Caco-2 (cell line): ENCODE measurements at places on chromosomes 7 and 10. TPM values are rescaled to one million over a fixed set of nuclear protein-coding genes. Genes with fewer than 3 reads are reported as not detected.

DNA sequence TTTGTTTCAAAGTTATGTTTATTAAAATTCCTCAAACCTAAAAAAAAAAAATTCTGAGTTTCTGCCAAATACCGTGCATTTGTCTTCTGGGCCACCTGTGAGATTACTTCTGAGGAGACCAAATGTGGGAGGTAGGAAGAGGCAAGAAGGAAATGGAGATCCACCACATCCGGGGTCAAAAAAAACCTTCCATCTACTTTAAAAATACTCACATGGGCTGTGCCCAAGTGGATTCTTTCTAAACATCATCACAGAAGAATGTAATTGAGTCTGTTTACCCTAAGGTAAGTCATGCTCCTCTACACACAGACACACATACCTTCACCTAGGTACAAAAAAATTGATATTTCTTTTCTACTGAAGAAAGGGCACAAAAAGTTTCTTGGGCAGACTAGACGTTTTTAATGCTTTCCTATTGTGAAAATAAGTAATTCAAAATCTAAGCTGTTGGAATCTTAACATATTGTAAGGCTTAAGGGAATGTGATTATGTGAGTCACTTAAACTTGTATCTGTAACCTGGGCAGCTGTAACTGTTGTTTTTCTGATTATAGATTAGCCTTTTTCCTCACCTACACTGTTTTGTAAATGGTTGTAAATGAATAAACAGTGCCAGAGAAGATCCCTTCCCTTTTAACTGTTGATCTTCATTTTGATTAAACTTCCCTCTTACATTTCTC, 19.1 kb upstream of the SPOCK2 start:
- DNase-seq: no peak

DNA sequence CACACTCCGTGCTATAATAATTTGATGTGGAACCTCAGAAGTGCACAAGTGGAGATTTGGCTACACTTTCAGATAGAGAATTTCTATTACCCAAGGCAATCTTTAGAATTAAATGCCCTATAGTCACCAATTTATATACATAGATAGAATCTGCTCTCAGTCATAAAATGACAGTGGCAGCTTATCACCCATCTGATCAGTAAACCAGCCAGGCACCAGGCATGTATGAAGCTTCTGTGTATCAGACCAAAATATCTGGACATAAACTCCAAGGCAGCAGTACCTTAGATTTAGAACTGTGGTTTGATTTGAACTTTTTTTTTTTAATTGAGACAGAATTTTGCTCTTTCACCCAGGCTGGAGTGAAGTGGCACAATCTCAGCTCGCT, 180.9 kb downstream of the IPMK start:
- DNase-seq: no peak

GRCh38 chr7:102236592-102237287, 49.9 kb upstream of the SH2B2 start:
- peak; percentile 74 for DNase-seq

- DNase-seq: no peak
Measured at GRCh38 chr10:112214298-112214926, 30.8 kb upstream of the GPAM start.

- DNase-seq: peak; percentile 10
Measured at GRCh38 chr7:9082203-9082602, 648.8 kb downstream of the NXPH1 start.

DNA sequence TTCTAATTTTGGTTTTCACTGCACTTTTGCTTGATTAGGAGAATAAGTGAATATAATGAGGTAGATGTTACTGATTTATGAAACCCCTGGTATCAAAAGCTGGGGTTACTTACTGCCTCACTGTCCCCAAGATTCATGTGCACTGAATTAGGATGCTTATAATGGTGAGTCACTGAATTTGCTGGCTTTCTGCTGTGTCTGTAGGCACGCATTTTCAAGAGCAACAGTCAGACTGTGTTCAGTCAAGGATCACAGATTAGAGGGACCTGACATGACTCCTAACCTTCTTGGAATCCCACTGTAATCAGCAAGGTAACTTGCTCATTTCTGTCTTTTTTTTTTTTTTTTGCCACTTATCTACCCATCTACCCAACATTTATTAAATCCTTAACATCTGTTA, 59.7 kb downstream of the GPR85 start:
- DNase-seq: no peak

GRCh38 chr10:35495521-35496119, 109.5 kb upstream of the GJD4 start:
- no peak for DNase-seq

DNA sequence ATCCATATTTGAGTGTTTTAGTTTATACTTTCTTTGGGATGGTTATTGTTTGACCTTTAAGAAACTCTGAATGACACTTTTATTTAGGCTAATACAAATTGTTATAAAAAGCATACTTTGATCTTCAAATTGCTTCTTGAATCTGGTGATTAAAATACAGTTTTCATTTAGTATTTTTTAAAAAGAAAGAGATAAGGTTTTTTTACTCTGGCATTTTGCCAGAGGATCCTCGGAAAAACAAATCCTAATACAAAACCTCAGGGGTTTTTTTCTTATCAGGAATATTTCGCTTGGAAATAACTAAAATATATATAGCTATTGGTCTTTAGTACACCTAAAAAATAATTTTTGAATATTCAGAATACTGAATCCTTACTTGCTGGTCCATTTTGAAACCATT, 17.0 kb downstream of the MIOS start:
- no peak for DNase-seq

DNA sequence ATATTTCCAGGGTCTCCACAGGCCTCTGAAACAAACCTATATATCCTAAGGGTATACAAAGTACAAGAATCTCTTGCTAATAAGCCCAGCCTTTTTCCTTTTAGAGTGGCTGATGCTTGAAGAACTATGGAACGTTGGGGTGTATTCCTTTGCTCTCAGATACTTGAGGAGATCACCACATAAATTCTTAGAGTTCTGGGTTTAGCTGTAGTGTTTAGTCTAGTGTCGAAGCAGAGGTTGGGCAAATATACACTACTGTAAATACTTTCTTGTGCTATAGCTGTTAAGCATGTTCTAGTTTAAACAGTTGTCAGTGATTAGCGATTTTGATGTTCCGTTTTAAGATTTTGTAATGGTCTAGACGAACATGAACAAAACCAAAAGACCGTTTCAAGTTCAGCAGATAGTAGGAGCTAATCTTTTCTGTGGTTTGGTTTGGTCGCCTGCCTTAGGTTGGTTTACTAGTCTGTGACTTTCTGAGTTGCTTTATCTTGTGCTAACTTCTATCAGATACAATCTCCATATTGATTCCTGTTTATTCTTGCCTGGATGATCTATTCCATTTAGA, 229.6 kb downstream of the NSUN6 start:
- DNase-seq: no peak

DNA sequence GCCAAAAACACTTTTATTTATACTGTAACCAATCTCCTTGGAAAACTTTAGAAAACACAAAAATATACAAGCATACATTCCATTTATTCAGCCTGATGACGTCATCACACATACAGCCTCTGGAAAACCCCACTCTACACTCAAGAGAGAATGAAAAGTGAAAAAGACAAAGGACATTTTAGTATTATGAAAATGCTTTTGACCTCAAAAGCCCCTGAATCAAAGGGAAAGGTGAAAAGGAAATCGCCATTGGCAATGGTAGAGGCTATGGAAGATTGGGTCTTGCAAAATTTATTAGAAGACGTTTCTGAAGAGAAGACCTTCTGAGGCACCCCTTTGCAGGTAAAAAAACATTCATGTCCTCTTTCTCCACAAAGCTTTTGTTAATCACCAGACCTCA, 82.9 kb upstream of the STRIP2 start:
- no peak for DNase-seq

DNA sequence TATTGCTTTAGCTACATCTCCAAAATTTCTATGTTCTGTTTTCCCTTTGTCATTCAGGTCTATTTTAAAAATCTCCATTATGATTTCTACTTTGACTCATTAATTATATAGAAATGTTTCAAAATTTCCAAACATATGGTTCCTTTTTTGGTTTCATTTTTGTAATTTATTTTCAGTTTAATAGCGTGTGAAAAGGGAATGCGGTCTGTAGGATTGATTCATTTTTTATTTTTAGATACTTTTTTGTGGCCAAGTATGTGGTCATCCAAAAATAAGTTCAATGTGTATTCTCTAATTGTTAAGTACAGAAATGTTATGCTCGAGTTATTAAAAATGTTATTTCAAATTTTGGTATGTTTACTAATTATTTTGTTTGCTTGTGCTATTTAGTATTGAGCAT, 72.5 kb upstream of the ANKRD1 start:
- DNase-seq: no peak

GRCh38 chr7:137151041-137151689, 192.4 kb downstream of the PTN start:
- DNase-seq: no peak

- DNase-seq: peak; percentile 36
Measured at GRCh38 chr10:46560381-46560780, 3.9 kb upstream of the GPRIN2 start.

- DNase-seq: no peak
Measured at GRCh38 chr7:105707967-105708762, 126.9 kb upstream of the EFCAB10 start.

- no peak for DNase-seq
Measured at GRCh38 chr10:51574248-51575048, 124.9 kb downstream of the CSTF2T start.

DNA sequence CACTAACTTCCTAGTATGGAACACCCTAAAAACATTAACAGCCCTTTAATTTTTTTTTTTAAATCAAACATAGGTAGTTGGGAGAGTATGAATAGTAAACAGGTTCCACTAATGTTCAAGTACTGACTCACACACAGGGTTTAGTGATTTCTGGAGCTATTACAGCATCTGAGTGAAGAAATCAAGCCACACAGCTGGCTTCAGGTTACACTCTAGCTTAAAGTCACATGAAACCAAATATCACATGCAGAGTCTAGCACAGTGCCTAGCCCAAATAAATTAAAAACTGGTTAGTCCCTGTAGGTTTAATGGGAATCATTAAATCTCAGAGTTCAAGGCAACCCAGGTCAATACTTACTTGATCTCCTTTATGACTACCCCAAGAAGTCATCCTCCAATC, 11.6 kb downstream of the PANK1 start:
- no peak for DNase-seq

GRCh38 chr7:151520419-151521261, 945 bp upstream of the RHEB start:
- DNase-seq: peak; percentile 59

DNA sequence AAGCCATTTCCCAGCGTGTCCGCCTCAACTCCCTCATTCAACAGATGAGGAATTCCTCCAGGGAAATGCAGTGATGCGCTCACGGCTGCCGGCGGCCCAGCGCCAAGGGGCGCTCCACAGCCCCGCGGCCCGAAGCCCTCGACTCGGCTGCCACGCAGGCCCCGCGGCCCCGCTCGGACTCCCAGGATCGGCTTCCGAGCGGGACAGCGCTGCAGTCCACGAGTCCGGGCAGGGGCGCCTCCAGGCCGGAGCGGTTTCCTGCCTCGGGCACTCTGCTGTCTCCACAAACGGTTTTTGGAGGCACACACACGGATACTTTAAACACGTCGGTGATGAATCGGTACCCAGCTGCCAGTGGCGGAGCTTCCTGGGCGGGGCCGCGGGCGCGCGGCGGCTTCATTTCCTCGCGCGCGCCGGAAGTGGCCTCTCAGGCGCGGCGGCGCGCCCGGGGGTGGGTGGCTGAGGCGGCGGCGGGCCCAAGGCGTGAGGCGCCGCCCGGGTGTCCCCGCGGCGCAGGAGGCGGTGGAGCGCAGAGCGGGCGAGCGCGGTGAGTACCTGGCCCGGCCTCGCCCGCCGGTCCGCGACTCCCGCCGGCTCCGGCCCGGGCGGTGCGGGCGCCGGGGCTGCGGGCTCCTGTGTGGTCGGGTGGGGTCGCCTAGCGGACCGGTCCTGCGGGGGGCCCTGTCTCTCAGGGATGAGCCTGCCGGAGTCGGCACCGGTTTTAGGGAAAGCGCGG, at the start of gene CSGALNACT2:
Gene CSGALNACT2, plus strand, starts transcription at position 425 of the 736 bp plus-strand sequence. CDS start 16,705 bp downstream, outside the sequence.
- DNase-seq: peak; percentile 76

- DNase-seq: no peak
Measured at GRCh38 chr10:109933984-109934565, 10.8 kb upstream of the XPNPEP1 start.

GRCh38 chr10:97922022-97922758, 72.5 kb downstream of the GOLGA7B start:
- DNase-seq: no peak

DNA sequence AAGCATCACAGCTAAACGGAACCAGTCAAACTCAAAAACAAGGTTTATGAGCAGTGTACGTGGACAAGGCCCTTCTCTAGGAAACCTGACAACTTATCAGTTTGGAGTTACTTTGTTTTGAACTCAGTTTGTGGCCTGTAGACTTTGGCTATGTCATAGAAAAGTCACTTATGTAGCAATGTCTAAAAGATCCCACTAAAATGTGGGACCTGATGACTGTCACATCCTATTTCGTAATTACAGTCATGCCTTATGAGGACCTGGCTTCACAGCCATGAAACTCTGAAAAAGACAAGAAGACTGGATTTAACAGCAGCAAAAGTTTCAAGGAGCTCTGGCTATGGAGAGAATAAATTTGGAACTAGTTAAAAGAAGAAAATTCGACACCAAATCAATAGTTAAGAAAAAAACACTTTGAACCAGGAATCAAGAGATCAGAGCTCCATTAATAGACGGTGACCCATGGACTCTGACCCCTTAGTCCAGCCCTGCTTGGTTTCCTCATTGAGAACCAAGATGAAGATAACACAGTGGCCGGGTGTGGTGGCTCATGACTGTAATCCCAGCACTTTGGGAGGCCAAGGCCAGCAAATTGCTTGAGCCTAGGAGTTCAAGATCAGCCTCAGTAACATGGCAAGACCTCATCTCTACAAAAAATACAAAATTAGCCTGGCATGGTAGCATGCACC, 204.3 kb downstream of the SFMBT2 start:
- DNase-seq: no peak

GRCh38 chr10:115624448-115624847, 531.3 kb downstream of the ATRNL1 start:
- peak; percentile 10 for DNase-seq

- DNase-seq: peak; percentile 64
Measured at GRCh38 chr7:55178863-55179773, 160.3 kb downstream of the EGFR start.

The CYP26A1 gene
- 0.82 and 0.93 TPM in 2 replicates for total RNA-seq

The UBE2D4 gene
- total RNA-seq: 12.7 and 15.4 TPM in 2 replicates

The SH2D4B gene
- 0.09 and 0.23 TPM in 2 replicates for total RNA-seq

The CSGALNACT2 gene
- total RNA-seq: 5.0 and 6.4 TPM in 2 replicates

The SPAM1 gene
- not detected in 2 replicates for total RNA-seq

The STOX1 gene
- total RNA-seq: 8.5 and 9.0 TPM in 2 replicates

The CPA2 gene
- 26.1 and 27.6 TPM in 2 replicates for total RNA-seq

The TLX1 gene
- 1.9 and 2.3 TPM in 2 replicates for total RNA-seq

The CC2D2B gene
- total RNA-seq: 0.39 and 0.77 TPM in 2 replicates

The GNAT3 gene
- total RNA-seq: not detected in 2 replicates
